ENCODE measurements at places on chromosomes 7 and 10. TPM values are rescaled to one million over a fixed set of nuclear protein-coding genes. Genes with fewer than 3 reads are reported as not detected.

DNA sequence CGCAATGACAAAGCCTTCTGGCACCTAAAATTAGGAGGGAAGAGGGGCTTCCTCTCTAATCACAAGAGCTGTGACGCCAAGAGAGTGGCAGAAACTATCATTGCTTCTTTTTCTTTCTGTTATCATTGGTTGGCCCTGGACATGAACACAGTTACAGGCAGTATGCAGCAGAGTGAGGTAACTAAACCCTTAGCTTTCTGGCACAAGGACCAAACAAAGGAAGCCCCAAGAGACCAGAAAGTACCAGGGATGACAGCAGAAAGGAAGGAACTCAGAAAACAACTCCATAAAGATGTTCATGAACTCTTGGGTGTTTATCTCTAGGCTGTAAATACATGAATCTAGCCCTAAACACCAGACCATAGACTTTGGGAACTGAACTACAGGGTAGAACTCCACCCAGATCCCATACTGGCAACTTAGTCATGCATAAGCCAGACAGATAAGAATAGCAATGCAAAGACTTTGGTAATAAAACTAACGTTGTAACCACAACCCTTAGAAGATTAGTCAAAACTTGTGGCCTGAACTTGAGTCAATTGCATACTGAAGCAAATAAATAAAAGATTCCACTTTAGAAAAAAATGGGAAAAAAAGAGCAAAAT lies 195.7 kb upstream of the PTN start:
- no peak for DNase-seq

DNA sequence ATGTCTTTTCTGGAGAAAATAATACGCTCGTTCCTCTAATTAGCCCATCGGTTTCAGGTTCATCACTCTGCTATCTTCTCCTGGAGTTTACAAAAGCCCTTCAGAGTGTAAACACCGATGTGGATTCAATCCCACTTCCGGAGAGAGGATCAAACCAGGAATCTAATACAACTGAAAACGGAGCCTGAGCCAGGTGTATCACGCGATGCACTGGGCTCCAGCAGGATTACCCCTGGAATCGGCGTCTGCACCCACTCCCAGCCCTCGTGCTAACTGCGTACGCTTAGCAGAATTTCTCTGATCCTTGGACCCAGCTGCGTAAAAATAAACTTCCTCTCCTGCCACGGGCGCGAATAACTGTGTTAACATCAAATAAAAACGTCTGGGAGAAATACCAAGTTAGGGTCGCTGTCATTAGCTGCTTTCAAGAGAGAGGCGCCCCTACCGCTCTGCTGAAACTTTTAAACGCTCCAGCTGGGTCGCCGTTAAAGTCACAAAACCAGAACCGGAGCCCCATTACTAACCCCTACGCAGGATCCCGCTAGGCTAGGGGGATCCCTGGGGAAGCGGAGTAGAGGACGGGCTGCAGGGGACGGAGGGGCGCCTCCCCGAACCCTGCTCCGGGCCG lies 502 bp downstream of the ZNF3 start:
- DNase-seq: no peak

GRCh38 chr7:41847151-41847550 lies 144.3 kb upstream of the INHBA start:
- no peak for DNase-seq

The CHST3 gene
- 19.9 TPM for total RNA-seq

DNA sequence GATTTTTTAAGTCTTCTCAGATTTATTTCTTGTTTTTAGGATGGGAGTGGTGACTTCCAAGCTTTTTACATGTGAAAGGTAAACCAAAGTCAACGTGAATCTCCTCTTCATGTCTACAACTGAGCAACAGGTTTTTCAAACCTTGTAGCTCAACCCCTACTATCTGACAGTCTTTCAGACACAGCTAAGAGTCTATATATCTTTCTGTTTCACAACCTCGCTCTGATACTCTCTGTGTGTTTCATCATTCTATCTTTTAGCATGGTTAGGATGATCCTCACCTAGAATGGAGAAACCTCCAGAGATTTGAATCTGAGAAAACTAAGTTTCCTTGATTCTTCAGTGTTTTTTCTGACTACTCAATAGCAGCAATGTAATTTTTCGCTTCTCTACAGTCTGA lies 96.1 kb downstream of the EPDR1 start:
- DNase-seq: no peak

- peak; percentile 41 for DNase-seq
Measured at GRCh38 chr10:124403548-124403947, 15.2 kb downstream of the OAT start.

DNA sequence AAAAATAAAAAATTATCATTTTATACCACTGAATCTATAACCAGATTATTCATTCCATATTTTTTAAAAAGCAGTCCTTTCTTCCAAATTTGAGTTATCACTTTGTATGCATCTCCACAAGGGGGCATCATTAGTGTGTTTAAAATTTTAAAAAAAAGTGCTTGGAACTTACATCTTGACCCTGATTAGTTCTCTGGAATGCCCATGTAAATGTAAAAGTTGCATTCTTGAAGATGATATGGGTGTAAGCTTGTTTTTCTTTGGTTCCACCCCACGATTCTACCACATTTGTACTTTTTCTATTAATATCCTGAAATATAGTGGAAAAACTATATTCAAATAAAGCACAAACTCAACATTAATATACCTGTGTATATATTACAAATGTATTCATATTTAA lies 144.9 kb downstream of the ELAPOR2 start:
- DNase-seq: no peak

- DNase-seq: no peak
Measured at GRCh38 chr10:77715088-77715487, 77.5 kb upstream of the KCNMA1 start.

The KCNIP2 gene
- total RNA-seq: 134 TPM

DNA sequence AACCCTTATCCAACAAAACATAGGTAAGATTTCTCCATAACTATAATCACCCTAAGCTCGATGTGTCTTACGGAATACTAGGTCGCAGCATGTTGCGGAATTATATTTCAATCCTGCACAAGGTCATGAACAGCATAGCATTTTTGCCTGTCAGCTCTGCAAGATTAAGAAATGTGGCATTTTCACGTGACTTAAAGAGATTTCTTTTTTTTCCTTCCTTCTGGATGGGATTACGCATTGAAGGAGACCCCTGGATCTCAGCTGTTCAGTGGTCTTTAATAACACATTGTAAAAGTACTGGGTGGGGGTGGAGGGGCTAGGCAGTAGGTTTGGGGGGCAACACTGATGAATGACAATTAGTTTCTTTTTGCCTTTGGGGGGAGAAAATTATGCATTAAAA lies 106.7 kb downstream of the CUBN start:
- DNase-seq: no peak

The PGAM2 gene
- total RNA-seq: 711 TPM

The TEX36 gene
- total RNA-seq: not detected

DNA sequence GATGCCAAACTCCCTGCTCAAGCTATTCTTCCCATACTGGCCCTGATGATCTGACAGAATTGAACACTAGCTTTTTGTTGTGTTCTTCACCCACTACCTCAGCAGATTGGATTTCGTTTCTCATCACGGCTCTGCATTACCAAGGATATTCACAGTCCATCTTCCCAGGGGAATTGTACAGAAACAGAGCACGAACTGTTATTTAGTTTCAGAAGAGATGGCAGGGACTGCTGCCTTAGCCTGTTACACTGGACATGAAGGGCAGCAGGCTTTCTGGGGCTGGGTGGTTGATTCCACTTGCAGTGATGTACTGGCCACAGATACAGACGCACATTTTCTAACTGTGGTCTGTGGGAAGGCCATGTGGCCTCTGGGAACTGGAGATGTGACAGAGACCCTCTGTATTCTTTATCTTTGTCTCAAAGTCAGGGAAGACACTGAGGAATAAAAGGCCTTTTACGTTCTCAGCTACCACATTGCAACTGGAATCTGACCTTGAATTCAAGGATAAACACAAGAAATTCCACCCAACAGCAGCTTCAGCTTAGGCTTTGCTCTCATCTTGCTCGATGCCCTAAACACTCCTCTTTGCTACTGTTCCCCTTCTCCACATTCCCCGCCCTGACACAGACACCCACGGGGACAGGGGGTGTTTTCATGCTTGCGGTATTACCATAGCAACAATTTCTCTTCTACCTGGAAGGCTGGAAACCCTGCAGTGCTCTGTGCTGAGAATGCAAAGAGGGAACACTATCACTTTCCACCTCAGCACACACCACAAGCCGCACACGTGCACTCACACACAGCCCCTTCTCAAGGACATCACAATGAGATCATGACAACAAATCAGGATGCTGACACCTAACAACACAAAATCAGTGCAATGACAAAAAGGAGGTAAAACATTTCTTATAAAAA lies 81.7 kb downstream of the RNF216 start:
- no peak for DNase-seq

The CNPY1 gene
- not detected for total RNA-seq

DNA sequence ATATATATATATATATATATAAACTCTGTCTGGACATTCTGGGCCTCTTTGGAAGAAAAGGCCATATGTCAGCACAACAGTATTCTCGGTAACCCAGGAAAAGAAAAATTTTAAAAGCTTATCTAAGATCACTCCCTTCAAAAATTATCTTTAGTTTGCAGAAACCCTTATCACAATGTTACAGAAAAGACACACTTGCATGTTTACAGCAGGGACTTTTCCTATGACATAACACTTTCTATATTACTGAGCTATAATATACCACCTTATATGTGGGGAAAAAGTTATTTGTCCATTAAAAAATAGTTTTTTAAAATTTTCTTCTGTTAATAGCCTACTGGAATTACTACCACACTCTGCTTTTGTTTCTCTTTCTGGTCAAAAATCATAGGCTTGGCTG lies 25.4 kb downstream of the ANKRD61 start:
- DNase-seq: no peak

DNA sequence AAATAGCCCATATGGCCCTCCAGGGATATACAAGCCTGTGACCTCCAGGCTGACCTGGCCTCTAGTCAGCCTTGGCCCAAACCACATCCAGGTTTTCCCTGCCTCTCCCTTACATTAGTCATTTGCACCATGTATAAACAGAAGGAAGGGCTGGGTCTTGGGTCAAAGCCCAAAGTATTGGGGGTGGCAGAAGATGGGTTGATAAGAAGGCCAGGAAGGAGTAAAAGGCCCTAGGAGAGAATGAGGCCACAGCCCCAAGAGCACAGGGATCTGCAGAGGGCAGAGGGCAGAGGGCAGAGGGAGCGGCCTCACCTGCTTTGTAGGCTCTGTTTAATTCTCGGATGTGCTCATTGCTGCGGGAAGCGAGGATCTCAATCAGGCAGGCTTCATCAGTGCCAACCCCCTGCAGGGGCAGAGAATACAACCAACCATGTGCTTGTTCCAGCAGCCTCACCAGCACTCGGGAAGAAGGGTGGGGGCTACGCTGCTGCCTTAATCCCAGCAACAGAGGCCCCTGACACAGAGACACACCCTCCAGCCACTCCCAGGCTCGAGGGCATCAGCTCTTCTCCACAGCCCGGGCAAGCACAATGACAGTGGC lies 31.3 kb downstream of the PLAC9 start:
- DNase-seq: no peak

DNA sequence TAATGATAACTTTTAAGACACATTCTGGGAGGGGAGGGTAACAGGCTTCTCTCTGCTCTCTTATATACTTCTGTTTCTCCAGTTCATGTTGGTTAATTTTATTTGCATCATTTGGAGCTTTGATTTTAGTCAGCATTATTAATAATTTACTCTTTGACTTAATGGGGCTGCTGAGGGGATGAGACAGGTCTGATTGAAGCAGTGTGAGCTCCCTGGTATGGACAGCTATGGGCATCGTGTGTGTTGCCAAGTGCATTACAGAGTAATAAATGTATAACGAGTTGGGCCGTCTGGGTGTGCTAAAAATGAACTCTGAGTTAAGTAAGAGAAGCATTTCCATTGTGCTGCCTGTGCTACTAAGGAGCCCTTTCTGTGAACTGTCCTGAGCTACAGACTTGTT lies 31.7 kb upstream of the IKZF1 start:
- DNase-seq: no peak

GRCh38 chr10:131485732-131486131 lies 174.2 kb upstream of the TCERG1L start:
- no peak for DNase-seq

The CLRN3 gene
- total RNA-seq: not detected

The AASS gene
- 14.6 TPM for total RNA-seq

DNA sequence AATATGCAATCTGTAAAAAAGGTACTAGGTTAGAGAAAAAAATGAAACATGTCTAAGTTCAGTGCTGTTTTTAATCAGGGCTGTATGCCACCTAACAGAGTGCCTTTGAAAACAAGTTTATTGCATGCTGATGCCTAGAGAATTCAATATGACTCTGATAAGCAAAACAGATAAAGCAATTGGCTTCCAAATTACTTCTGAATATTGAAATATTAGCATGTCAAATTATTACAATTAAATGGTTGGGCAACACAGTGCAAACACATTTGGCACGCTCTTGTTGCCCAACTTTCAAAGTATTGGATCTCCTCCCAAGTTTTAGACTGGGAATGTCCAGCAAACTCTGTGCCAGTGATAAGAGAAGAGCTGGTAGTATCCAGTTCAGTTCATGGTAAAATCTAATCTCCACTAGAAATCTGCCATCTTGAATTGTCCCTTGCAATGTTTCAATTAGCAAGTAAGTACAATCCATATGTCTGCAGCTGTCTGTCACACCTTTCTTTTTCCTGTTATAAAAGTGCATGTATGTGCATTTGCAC lies 65.2 kb upstream of the FAM133B start:
- no peak for DNase-seq

DNA sequence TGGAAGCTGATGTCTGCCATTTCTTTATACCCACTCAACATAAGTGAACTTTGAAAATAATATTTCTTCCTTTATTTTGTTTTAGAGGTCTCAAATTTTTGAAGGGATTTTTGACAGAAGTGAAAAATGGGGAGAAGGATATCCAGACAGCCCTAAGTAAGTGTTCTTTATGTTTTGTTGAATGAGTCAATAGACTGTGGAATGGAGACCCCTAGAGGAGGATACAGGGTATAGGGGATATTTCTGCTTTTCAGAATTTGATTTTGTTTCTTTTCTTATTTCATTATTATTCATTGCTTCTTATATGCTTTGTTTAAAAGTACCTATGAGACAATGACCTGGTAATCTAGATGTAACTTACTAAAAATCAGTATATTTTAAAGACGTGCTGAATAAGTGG lies 34.4 kb downstream of the PLEKHA8 start:
- DNase-seq: no peak

The TCAF2 gene
- 0.47 TPM for total RNA-seq

DNA sequence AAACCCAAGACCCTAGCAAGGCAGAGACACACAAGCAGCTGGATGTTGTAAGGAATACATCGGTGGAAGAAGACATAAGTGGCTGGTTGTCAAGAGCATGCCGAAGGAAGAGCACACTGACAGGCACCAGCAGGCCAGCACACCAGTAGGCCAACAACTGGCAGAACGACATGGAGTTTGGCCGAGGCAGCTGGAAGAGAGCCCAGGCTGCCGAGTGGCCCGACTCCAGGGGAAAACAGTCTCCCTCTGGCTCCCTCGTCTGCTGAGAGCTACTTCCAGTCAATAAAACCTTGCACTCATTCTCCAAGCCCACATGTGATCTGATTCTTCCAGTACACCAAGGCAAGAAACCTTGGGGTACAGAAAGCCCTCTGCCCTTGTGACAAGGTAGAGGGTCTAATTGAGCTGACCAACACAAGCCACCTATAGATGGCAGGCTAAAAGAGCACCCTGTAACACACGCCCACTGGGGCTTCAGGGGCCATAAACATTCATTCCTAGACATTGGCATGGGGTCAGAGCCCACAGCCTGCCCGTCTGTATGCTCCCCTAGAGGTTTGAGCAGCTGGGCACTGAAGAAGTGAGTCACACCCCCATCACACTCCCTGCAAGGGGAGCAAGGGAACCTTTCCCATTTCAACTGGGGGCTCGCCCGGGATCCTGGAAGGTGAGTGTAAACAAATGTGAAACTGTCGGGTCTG lies 14.7 kb upstream of the TNS3 start:
- DNase-seq: no peak
